Effector CD4-positive, alpha-beta T cell (primary cell): ENCODE measurements at places on chromosomes 16 and 17.

DNA sequence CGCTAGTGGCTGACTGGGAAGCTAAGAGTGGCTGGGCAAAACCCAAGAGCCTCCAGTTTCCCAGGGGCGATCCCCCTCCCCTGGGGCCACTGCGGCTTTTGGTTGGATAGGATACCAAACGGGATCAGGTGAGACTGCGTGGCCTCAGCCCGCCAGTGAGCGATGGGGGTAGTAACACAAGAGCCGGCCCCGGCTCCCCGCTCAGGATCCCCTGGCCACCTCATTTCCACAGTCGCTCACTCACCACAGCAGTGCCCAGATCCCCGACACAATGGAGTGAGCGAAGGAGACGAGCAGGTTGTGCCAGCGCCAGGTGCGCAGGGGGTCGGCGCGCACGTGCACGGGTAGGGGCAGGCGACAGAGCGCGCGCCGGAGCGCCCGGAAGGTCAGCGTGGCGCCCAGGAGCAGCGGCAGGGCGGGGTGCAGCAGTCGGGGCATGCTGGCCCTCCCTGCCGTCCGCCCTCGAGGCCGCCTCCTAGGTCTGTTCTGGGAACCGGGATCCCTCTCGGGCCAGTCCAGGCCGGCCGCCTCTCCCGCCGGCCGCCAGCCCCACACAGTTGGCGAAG lies 290 bp downstream of the TLCD1 start:
- DNase-seq = no peak

DNA sequence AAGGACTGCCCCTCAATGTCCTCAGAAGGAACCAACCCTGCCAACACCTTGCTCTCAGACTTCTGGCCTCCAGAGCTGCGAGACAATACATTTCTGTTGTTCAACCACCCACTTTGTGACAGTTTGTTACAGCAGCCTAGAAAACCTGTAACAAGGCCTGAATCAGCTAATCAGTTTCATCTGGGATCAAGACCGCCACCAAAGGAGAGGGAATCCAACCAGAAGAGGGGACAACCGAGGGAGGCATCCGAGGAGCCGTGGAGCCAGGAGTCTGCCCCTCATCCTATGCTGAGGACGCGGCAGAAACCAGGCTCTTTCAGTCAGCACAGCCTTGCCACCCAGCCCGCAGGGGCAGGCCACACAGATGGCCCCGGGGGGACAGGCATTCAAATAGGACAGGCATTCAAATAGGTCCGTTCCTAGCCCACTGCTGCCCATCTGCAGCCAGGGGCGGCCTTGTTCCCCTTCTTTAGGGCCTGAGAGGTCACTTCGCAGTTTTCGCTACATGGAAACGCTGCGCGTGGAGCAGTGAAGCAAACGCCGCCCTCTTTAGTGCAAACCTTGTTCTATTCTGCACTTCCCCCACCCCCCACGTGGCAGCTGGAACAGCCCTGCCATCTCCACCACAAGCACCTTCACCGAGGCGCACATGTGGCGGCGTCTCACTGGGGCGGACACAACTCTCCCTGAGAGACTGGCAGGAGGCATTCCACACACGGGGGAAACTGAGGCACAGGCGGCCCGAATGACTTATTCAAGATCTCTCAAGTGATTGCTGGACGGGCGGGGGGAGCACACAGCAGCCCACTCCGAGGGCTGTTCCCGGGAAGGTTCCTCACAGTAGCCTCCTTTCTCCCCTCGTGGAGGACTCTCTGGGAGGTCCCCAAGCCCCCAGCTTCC lies 26.7 kb downstream of the FA2H start:
- DNase-seq = no peak

DNA sequence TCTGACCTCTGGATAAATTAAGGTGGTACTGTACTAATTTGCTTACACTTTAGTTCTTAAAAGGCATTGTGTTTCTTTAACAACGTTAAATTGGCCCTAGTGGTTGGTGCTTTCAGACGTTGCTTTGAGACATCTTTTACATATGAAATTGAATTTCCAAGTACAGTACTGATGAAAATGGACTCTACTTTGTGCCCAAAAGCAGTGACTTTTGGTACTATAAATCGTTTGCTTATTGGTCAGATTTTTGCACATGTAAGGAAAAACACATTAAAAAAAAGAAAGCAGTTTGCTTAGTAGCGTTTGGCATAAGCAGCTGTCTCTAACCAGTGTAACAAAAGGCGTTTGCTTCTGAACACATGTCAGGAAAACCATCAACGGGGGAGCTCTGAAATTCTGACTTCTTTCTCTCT lies 139.6 kb downstream of the CDK5R1 start:
- no peak for DNase-seq

- no peak for DNase-seq
Measured at GRCh38 chr17:48633266-48633677, 7.1 kb upstream of the HOXB9 start.

GRCh38 chr16:78035012-78035411 lies 12.7 kb downstream of the CLEC3A start:
- no peak for DNase-seq

DNA sequence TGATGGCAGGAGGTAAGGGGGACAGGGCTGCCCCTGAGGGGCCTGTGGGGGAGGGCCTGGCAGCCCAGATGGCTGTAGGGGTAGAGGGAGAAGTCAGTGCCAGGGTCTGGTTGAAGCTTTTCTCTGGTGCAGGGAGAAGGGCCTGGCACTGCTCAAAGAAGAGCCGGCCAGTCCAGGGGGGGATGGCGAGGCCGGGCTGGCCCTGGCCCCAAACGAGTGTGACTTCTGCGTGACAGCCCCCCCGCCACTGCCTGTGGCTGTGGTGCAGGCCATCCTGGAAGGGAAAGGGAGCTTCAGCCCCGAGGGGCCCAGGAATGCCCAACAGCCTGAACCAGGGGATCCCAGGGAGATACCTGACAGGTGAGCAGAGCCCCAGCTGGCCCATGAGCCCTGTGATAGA lies 2.8 kb upstream of the NOL3 start:
- no peak for DNase-seq

- no peak for DNase-seq
Measured at GRCh38 chr16:86522634-86523033, 12.3 kb downstream of the FOXF1 start.

DNA sequence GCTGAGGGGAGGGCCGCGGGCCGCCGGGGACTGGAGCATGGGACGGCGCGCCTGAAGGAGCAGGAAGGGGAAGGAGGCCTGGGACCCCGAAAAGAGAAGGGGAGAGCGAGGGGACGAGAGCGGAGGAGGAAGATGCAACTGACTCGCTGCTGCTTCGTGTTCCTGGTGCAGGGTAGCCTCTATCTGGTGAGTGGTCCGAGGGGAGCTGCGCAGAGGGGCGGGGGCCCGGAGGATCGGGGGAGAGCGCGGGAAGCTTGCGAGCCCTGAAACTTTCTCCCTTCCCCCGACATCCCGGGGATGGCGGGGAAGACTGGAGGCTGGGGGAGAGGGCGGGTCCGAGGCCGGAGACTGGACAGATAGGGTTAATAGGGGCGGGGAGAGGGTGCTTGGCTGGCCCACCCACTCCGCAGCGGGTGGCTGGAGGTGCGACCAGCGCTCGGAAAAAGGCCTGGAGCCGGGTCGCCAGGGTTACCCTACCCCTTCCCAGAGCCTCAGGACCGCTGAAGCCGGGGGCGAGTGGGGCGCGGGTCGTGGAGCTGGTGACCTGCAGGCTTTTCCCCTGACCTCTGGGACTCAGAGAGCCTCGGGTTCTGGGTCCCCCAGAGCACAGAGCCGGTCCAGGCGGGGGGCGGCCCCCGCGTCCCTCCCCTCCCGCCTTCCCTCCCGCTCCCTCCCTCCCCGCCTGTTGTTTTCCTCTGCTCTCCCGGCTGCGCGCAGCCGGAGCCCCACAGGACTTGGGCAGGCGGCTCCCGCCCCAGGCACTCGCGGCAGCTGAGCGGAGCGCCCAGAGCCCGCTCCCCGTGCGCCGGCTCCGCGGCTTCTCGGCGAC lies 631 bp downstream of the NXPH3 start:
- DNase-seq = no peak

DNA sequence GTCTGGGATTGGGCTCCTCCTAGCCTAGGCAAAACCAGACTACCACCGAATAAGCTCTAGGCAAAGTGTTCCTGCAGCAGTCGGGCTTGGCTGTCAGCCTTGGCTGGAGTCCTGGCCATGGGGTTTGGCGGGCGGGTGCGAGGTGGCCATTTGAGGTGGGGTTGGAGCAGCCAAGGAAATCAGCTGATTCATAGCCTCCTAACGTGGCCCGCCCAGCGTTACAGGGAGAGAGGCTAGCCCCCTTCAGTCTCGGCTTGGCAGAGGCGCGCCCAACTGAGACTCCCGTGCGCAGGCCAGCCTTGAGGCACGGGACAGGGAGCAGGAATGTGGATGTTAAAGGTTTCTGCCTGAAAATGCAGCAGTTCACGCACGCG lies 1.9 kb downstream of the PMP22 start:
- DNase-seq = no peak

DNA sequence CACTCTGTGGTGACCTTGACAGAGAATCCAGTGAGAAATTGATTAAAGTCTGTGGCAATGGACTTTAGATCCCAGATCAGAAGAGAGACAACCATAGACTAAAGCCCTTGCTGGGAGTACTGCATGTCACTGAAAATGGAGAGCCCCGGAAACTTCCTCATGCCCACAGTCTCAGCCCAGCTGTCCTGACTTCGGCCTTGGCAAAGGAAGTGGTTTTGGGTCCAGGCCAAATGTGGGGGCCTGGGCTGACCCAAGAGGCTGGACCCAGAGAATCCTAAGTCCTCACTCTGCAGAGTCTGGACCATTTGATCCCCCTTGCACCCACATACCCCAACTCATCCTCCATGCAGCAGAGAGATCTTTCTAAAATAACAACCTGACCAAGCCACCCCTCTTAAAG lies 4.7 kb upstream of the BEAN1 start:
- DNase-seq = no peak

DNA sequence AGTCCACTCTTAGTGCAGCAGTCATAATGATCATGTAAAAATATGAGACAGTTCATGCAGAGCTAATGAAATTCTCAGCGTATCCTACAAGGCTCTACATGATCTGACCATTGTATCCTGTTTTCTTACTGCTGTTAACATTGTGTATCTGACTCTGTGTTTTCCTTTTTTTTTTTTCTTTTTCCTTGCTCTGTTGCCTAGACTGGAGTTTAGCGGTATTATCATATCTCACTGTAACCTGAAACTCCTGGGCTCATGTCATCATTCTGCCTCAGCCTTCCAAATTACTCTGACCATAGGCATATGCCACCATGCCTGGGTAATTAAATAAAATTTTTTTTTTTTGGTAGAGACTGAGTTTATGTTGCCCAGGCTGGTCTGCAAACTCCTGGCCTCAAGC lies 12.1 kb downstream of the DUS2 start:
- DNase-seq = no peak

GRCh38 chr16:17346621-17347569 lies 123.9 kb downstream of the XYLT1 start:
- no peak for DNase-seq

DNA sequence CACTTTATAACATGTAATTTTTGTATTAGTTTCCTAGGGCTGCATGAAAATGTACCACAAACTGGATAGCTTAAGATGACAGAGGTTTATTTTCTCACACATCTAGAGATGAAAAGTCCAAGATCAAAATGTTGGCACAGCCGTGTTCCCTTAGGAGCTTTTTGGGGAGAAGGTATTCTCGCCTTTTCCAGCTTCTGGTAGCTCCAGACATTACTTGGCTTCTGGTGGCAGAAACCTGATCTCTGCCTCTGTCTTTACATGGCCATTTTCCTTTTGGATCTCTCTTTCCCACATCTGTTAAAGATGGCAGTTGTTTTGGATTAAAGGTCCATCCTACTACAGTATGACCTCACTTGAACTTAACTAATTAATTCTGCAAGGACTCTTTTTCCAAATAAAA lies 885.7 kb upstream of the CDH8 start:
- no peak for DNase-seq

GRCh38 chr17:45226576-45226975 lies 4.9 kb downstream of the FMNL1 start:
- no peak for DNase-seq

DNA sequence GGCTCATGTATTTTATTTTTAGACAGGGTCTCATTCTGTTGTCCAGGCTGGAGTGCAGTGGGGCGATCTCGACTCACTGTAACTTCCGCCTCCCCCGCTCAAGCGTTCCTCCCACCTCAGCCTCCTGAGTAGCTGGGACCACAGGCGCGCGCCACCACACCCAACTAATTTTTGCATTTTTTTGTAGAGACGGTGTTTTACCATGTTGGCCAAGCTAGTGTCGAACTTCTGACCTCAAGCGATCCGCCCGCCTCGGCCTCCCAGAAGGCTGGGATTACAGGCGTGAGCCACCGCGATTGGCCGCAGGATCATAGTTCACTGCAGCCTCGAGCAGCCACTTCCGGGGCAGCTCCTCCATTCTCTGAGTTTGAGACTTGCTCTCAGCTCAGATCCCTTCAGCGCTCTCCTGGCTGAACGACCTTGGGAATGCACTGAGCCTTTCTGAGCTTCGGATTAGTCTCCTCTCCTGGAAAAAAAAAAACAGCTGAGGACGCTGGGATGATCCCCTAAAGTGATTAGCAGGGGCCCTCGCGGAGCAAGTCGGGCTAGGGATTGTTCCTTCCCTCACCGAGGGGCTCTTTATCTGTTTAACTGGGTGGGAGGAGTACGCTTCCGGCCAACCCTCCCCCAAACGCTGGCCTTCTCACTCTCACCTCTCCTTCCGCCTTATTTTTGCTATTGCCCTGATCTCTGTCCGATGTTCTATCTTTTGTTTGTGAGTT lies 1.1 kb upstream of the PKMYT1 start:
- no peak for DNase-seq

GRCh38 chr17:35842239-35842638 lies 26.5 kb downstream of the HEATR9 start:
- no peak for DNase-seq

GRCh38 chr16:81071805-81072204 lies 5.2 kb downstream of the C16orf46 start:
- DNase-seq = no peak

DNA sequence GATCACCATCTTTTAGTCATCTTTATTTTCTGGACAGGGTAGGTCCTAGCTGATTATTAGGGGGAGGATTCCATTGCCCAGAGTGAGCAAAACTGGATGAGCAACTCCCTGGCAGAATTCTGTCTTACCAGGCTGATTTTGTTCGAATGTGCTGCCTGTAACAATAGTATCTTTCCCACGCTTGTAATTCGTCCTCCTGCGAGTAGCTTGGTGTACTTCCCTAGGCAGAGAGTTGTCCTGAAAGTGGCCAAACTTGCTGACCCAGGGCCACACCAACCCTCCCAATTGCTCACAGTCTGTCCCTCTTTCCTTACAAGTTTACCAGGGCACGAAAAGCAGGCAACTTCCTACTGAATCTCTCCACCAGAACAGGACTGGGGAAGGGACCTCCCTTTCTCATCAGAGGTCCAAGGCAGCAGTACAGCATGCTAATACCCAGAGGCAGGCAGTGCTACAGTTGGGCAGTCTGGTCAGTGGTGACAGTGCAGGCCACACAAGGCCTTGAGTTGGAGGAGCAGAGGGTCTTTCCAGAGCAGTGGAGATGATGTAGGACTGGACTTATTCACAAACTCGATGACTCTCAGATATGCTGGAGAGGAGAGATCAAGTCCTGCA lies 67.8 kb upstream of the NLK start:
- no peak for DNase-seq

- DNase-seq = no peak
Measured at GRCh38 chr16:67730326-67730725, 11.2 kb upstream of the GFOD2 start.
